ENCODE measurements at places on chromosomes 11 and 22.

DNA sequence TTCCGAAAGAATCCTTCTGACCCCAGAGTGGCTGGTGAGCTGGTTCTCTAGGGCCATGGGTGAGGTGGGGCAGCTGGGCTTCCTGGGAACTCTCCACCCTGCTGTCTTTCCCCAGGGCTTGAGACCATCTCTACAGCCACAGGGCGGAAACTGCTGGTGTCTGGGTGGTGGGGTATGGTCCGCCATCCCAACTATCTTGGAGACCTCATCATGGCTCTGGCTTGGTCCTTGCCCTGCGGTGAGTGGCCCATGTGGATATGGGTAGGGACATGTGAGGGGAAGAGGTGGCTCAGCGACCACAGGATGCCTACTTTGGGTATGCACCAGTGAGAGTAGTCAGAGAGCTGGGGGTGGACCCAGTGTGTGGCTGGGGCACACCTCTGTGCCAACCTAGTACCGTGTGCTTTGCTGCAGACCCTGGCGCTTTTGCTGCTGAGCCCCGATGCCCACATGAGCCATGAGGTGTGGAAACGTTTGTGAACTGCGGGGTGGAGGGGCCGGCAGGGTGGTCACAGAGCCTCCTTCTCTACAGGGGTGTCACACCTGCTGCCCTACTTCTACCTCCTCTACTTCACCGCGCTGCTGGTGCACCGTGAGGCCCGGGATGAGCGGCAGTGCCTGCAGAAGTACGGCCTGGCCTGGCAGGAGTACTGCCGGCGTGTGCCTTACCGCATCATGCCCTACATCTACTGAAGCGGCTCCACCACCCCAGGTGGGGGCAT lies 2.0 kb downstream of the ZNHIT2 start:
- no peak for DNase-seq

GRCh38 chr11:35944503-35945136 lies 758 bp downstream of the LDLRAD3 start:
- DNase-seq = peak; percentile 44

- no peak for DNase-seq
Observed at GRCh38 chr11:50182486-50182885, 149.8 kb downstream of the OR4C45 start.

DNA sequence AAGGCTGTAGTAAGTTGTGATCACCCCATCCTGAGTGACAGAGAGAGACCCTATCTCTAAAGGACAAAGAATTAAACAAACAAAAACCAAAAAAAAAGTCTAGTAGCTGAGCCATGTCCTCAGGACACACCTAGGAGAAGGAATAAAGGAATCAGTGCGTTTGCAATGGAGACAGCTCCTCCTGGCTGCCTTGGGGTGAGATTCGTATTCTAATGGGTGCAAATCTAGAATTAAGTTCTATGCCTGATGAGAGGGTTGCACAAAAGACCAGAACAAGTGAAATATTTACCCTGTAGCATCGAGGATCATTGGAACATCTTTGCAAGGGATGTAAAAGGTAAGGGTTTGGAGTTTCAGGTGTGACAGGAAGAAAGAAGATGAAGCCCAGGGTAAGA lies 70.3 kb upstream of the BMAL1 start:
- DNase-seq = no peak

- no peak for DNase-seq
Observed at GRCh38 chr22:26972286-26972685, 314.9 kb downstream of the MIAT start.

- DNase-seq = no peak
Observed at GRCh38 chr11:132258875-132259274, 888.5 kb downstream of the NTM start.

DNA sequence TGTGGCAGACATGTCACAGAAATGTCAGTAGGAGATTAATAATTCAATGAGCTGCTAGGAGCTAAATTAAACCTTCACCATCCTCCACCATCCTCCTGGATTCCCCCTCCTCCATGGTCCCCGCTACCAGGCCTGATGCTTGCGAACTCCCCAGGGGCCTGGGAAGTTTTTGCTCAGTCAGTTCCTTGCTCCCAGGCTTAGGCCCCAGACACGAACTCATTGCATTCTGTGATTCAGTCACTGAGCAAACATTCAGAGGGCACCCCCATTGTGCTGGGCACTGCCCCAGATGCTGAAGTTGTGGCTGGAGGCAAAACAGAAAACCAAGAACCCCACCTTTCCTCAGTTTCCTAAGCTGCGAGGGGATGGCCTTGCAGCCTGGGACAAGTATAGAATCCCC lies 14.3 kb downstream of the NPTXR start:
- no peak for DNase-seq

GRCh38 chr11:72446929-72447769 lies 12.8 kb upstream of the CLPB start:
- peak; percentile 23 for DNase-seq

DNA sequence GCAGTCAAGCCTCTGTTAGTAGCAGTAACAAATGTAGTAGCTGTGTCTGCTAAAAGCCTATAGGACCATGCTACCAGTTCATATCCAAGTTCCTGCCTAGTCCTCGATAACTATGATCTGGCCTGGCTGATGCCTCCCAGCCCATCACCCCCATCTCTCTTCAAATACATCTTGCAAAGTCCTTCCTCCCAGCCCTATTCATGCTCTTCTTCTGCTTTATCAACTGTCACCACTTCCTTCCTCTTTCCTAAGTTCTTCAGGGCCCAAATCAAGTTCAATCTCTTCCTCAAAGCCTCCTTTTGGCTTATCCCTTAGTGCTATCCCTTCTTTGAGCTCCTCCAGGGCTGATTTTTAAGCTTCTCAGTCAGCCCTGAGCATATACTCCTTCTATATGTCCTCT lies 150.9 kb upstream of the THY1 start:
- no peak for DNase-seq

GRCh38 chr11:47329431-47329986 lies 23.0 kb downstream of the MYBPC3 start:
- no peak for DNase-seq

- DNase-seq = no peak
Observed at GRCh38 chr11:104798789-104799188, 99.5 kb downstream of the CASP12 start.

- no peak for DNase-seq
Observed at GRCh38 chr11:45864041-45864440, 16.8 kb downstream of the CRY2 start.

GRCh38 chr11:29538339-29539036 lies 478.3 kb downstream of the KCNA4 start:
- DNase-seq = no peak

DNA sequence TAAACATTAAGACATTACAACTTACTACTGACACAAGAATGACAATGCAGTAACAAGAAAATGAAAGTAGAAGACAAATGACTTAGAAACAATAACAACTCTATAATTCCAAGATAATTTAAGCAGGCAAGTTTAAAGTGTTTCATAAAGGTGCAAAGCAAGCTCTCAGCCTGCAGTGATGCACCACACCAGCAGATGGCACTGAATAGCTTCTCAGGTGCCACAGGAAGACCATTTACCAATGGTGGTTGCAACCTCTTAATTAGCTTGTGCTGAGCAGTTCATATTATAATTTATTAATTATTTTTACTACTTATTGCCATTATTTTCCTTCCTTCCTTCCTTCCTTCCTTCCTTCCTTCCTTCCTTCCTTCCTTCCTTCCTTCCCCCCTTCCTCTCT lies 60.6 kb downstream of the NXPE2 start:
- no peak for DNase-seq

DNA sequence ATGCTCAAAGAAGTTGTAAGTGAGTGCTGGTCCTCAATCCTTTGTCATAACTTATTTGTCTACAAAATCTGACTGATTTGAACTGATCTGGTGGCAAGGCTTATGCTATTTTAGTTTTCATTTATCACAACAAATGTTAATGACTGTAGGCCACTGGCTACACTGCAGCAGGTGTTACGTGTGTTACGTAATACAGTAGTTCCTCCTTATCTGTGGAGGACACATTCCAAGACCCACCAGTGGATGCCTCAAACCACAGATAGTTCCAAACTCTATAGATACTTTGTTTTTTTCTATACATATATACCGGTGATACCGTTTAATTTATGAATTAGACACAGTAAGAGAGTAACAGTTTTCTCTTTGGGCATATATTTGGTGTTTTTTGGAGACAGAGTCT lies 7.0 kb downstream of the MADD start:
- DNase-seq = no peak

DNA sequence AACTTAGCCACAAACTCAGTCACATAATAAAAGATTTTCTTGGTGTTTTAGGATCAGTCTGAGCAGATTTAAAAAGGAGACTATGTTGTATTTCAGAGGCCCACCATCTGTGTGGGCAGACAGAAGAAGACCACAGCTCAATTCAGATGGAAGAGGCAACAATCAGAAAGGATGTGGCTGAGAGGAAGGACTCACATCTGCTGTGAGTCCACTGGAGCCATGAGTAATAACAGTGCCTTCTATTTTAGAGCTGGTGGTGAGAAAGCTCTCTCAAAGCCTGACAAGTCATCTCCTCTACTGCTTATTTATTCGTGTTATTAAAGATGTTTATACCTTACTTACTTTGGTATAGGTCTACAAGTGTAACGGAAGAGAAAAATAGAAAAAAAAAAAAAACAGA lies 357.2 kb downstream of the OPCML start:
- DNase-seq = no peak

DNA sequence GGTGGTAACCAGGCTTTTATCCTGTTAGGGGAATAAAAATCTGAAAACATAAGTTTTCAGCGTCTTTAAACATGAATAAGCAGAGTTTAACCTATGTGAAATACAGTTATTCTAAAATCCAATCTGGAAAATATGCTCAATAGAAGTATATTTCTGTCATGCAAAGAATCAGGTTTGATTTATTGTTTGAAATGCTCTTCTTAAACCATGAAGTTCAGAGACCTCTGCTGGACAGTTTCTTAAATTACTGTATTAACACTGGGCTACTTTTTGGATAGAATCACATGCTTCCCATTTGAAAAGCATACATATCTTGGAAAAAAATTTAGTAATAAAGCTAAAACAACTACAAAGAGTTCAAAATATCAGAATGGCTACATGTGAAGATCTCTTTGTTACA lies 25.4 kb downstream of the APIP start:
- no peak for DNase-seq

- DNase-seq = no peak
Observed at GRCh38 chr11:32448232-32448631, 12.9 kb upstream of the WT1 start.

- DNase-seq = no peak
Observed at GRCh38 chr11:7538466-7539454, 25.0 kb downstream of the PPFIBP2 start.

GRCh38 chr11:38461751-38462150 lies 1863.7 kb upstream of the RAG2 start:
- DNase-seq = no peak

DNA sequence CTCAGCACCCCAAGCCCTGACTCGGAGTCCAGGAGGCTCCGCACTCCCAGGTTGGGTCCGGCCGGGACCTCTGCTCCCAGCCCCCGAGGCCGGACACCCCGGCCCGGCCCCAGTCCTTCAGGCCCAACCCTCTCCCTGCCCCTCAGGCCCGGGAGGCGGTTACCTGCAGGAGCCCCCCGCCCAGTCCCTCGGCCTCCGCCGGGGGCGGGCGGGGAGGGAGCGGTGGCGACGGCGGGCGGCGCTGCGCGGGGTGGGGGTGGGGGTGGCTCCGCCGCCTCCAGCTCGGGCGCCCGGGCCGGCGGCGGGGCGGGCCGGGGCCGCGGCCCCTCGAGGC lies 310 bp downstream of the TCF20 start:
- no peak for DNase-seq

- DNase-seq = no peak
Observed at GRCh38 chr22:44648085-44648820, 53.8 kb upstream of the PRR5 start.

GRCh38 chr11:96338910-96339705 lies 3.9 kb downstream of the MAML2 start:
- DNase-seq = peak; percentile 62

DNA sequence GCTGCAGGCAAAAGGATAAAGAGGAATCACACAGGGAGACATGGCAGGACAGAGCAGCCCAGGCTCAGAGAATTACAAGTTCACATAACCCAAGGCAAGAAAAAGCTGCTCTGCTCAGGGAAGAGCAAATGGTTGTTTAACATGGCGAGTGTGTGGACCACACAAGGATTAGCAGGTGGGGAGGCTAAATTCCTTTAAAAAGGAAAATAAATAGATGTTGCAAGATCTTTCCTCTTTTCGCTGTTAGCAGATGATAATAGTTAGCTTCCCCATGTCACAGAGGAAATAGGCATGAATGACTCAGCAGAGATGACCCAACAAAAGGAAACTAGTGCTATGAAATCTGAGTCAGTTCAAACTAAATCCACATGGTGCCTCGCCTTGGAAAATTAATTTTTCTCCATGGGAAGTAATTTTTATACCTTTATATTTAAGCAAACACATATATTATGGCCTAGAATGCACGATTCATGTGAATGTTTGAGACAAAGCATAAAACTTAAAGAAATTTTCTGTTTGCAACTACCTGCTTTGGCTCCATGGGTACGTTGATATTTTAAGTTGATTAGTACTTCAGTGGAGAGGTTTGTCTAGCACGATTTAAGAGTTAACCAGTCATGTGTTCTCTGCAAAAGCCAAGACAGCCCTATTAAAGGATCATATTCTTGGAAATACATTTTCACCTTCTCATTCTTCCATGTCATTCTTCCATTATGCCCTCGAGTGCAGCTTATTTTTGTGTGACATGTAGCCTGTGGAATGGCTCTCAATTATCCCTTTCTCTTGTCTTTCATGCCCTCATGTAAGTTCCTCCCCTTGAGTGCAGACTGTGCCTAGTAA lies 38.5 kb upstream of the FJX1 start:
- DNase-seq = no peak

GRCh38 chr11:128448981-128449713 lies 138.2 kb downstream of the ETS1 start:
- DNase-seq = no peak

DNA sequence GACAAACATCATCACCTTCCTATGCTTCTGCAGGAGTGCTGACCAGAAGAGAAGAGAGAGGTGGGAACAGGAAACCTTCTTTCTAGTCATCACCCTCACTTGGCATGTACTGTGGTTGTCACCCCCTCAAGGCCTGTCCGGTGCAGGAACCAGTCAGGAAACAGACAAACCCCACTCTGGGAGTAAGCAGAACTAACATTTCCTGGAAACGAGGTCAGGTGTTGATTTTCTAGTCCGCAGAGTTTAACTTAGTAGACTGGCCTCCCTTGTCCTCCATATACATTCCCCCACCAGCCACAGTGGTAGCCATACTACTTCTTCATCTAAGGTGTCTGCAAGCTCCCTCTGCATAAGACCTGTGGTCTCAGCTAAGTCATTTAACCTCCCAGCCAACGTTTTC lies 80.7 kb upstream of the NCAM1 start:
- DNase-seq = no peak

DNA sequence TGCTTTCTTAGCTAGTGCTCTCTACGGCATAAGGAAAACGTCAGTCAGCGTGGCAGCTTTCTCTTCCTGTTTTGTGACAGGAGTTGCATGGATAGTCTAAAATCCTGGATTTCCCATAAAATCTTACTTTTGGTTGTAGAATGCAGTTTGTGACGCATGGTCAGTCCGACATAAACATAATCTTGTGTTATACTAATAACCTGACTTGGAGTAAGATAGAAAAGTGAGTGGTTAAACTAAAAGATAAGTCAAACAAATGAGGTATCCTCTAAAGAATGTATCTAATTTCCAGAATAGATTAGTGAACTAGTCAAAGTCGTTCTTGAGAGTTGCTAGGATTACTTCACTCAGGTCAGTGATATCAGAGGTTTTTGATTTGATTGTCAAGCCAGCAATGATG lies 157.6 kb downstream of the PGR start:
- no peak for DNase-seq

Measured in hypothalamus (tissue), 51 donors.